ENCODE measurements at places on chromosomes 2 and 18. TPM values are rescaled to one million over a fixed set of nuclear protein-coding genes. Genes with fewer than 3 reads are reported as not detected.

DNA sequence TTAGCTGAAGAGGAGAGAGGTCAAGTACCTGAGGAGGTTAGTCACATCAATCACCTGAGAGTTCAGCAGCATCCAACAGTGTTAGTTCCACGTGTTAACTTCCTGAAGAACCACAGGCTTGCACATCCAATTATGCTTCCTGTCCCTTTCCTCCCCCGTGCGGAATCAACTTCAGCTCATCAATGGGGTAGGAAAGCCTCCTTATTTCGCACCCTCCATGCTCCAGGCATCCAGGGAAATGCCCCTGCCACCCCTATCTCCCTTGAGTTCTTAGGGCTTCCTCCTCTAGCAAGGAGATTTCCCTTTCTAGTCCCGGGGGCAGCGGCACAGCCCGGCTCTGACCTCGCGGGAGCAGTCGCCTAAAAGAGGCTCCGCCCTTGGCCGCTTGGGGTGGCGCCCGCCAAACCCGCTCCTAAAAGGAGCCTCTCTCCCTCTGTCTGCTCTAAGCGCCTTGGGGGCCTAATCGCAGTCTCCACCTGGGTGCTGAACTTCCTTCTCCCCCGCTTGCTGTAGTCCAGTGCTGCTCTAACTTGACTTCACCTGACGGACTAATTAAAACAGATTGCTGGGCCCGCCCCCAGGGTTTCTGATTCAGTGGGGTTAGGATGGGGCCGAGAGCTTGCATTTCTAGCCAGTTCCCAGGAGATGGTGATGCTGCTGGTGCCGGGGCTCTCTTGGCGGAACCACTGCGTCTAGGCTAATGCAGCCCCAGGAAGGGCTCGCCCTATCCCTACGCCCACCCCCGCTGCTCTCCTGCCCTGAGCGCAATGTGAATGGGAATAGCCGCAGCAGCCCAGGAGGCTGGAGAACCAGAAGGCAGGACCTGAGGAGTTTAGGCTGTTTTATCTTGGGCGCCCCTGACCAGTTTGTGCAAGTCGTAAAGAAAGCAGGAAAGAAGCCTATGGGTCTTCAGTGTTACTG is 3.4 kb upstream of the TET3 start:
- peaks cover 51% of the 10 kb centered on the region for H3K4me1 ChIP-seq
- peak overlapping the region; percentile 9 for H3K4me3 ChIP-seq
- H3K36me3 ChIP-seq, result no peaks in the 10 kb centered on the region
- no peak for DNase-seq
- H3K27me3 ChIP-seq, result no peaks in the 10 kb centered on the region

- H3K4me3 ChIP-seq, result no peak overlapping the region
- no peak for DNase-seq
- no peaks in the 10 kb centered on the region for H3K4me1 ChIP-seq
- no peaks in the 10 kb centered on the region for H3K27me3 ChIP-seq
Observed at GRCh38 chr2:29700560-29700959, 220.8 kb downstream of the ALK start.

- no peaks in the 10 kb centered on the region for H3K27me3 ChIP-seq
- no peak for DNase-seq
- H3K4me3 ChIP-seq, result no peak overlapping the region
- H3K36me3 ChIP-seq, result no peaks in the 10 kb centered on the region
Observed at GRCh38 chr18:59249199-59249774, 24.0 kb downstream of the RAX start.

DNA sequence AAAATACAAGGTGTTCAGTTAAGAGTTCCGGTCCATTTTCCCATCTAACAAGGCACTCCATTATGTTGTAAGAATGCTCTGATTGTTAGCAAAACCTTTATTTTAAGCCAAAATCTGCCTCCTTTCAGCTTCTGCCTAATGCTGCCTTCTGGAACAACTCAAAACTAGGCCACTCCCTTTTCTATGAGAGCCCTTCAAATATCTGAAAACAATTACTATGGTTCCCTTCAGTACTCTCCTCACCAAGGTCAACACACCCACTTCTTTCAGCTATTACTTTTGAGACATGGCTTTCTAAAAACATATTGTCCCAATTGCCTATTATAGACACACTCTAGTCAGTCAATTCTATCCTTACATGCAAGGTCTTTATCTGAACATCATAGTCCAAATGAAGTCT is 429.4 kb downstream of the ERBB4 start:
- no peak for DNase-seq
- H3K27ac ChIP-seq, result no peak overlapping the region
- H3K4me3 ChIP-seq, result no peak overlapping the region

DNA sequence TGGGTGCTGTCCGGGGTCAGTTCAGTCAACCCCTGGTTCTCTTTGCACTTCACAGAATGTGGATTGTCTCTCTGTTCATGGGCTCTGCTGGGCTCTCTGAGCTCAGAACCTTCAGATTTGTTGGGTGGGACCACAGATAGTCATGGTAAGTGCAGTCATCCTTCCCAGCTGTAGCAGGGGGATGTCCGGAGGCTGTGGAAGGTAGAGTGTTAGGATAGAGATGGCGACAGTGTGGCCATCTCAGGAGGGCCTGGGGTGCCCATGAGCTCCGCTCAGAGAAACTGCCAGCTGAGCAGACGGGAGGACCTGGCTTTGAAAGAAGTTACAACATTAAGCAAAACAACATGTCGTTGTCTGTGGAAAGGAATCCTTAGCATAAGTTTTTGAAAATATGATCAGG is 149.8 kb downstream of the FAM210A start:
- H3K27me3 ChIP-seq, result no peaks in the 10 kb centered on the region
- no peaks in the 10 kb centered on the region for H3K36me3 ChIP-seq
- H3K4me1 ChIP-seq, result peaks cover 25% of the 10 kb centered on the region

DNA sequence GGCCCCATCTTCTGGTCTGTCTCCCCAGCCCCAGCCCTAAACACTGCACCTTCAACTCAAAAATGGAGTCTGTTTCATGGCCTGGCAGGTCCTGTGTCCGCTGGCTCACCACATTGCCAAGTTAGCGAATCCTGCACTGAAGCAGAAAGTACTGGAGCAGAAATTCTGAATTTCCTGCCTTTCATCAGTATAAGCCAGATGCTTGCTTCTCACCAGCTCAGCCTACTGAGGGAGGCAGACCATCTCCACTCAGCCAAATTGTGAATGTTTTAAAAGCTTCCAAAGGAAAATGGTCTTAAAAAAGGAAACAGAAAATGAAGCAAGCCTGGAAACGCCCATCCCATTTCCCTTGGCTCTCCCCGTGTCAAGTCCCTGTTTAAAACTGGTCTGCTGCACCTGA is 157.8 kb downstream of the C1D start:
- H3K4me3 ChIP-seq, result no peak overlapping the region
- H3K27ac ChIP-seq, result no peak overlapping the region
- DNase-seq, result no peak
- no peaks in the 10 kb centered on the region for H3K36me3 ChIP-seq
- no peaks in the 10 kb centered on the region for H3K27me3 ChIP-seq

- peaks cover 13% of the 10 kb centered on the region for H3K27me3 ChIP-seq
- no peak for DNase-seq
- H3K36me3 ChIP-seq, result no peaks in the 10 kb centered on the region
- H3K4me3 ChIP-seq, result no peak overlapping the region
Observed at GRCh38 chr2:161417438-161418274, 1.6 kb downstream of the TBR1 start.

- no peak overlapping the region for H3K4me3 ChIP-seq
- no peak overlapping the region for H3K27ac ChIP-seq
- H3K27me3 ChIP-seq, result no peaks in the 10 kb centered on the region
- no peak for DNase-seq
- H3K4me1 ChIP-seq, result no peaks in the 10 kb centered on the region
- H3K36me3 ChIP-seq, result no peaks in the 10 kb centered on the region
Observed at GRCh38 chr2:124079045-124079444, 54.0 kb downstream of the CNTNAP5 start.

DNA sequence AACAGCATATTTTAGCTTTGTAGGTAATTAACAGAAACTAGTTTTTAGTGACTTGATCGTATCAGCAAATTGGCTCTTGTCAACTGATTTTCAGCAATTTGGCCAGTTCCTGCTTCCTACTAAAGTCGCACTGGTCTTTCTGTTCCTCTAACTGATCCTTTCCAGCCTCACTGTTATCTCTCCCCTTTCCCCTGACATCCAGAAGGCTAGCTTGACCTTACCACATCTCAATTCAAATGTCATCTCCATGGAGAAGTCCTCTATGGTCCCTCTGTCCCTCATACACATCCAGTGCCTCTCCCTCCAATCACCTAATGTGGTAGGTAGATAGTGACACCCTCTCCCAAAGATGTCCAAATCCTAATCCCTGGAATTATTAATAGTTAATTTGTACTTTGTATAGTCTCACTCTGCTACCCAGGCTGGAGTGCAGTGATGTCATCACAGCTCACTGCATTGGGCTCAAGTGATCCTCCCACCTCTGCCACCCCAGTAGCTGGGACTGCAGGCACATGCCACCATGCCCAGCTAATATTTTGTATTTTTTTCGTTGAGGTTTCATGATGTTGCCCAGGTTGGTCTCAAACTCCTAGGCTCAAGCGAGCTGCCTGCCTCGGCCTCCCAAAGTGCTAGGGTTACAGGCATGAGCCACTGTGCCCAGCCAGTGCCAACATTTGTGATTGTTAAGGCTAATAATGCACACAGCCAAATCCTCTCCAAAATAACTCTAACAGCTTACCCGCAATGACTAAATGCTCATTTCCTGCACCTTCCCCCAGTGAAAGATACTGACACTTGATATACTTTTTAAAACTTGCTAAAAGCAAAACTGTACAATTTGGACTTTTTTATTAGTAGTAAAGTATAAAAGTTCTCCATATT is 16.9 kb downstream of the PSTPIP2 start:
- no peaks in the 10 kb centered on the region for H3K4me1 ChIP-seq
- no peaks in the 10 kb centered on the region for H3K27me3 ChIP-seq
- no peak overlapping the region for H3K27ac ChIP-seq
- H3K4me3 ChIP-seq, result no peak overlapping the region

- DNase-seq, result no peak
- H3K27me3 ChIP-seq, result no peaks in the 10 kb centered on the region
- no peaks in the 10 kb centered on the region for H3K4me1 ChIP-seq
- H3K36me3 ChIP-seq, result no peaks in the 10 kb centered on the region
Observed at GRCh38 chr2:228065686-228066085, 115.8 kb downstream of the SPHKAP start.

DNA sequence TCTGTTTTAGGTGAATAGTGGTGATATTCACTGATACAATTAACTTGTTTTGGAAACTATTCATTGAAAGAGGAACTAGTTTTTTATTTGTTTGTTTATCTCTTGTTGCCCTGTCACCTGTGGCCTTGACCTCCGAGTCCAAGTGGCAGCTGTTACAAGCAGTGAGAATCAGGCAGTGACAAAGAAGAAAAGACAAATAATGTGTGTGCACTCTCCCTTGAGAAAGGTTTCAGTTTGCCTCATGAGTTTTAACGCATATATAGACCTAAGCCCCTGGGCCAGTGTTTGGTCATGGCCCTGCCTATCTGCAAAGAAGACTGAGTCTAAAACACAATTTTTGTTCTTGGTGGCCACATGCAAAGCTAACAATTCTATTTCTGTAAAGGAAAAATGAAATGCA is 15.3 kb downstream of the KYNU start:
- no peak overlapping the region for H3K4me3 ChIP-seq
- no peaks in the 10 kb centered on the region for H3K27me3 ChIP-seq
- DNase-seq, result no peak
- H3K4me1 ChIP-seq, result no peaks in the 10 kb centered on the region
- H3K27ac ChIP-seq, result no peak overlapping the region
- H3K36me3 ChIP-seq, result no peaks in the 10 kb centered on the region

- H3K4me3 ChIP-seq, result no peak overlapping the region
- H3K27ac ChIP-seq, result no peak overlapping the region
- H3K36me3 ChIP-seq, result no peaks in the 10 kb centered on the region
- H3K4me1 ChIP-seq, result no peaks in the 10 kb centered on the region
Observed at GRCh38 chr18:54612237-54612636, 21.2 kb downstream of the DYNAP start.

DNA sequence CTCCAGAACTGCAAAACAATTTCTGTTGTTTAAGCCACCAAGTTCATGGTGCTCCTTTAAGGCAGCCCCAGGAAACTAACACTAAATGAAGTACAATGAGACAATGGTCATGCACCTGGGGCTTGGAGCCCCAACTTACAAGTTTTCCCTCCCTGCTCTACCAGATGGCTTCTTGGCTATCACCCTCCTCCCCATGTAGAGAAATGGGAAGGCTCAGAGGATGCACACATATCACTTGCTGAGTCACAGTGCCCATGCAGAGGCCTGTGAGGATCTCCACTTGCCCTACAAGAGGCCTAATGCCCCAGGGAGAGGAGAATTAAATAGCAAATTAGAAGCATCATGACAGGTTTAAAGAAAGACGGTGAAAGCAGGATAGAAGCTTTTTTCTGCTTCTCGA is 270.9 kb downstream of the TTC32 start:
- no peaks in the 10 kb centered on the region for H3K36me3 ChIP-seq
- no peak overlapping the region for H3K4me3 ChIP-seq
- DNase-seq, result peak; percentile 62
- H3K27me3 ChIP-seq, result no peaks in the 10 kb centered on the region
- H3K27ac ChIP-seq, result no peak overlapping the region

DNA sequence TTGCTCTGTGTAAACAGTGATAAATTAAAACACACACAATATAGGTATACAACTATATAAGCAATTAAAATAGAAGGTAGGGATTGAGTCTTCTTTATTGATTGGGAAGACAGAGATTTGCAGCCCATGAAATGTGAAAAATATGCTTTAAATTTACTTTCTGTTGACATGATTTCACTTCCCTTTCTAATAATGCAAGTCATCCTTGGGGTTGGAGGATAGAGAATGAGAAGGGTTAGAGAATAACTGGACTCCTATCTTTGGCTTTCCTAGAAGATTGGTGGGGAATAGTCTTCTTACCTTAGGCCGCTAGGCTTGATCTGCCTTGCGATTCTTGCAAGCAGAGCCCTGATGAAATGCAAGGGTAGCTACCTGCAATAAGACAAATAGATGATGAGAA is 339.8 kb downstream of the NYAP2 start:
- no peaks in the 10 kb centered on the region for H3K36me3 ChIP-seq
- peaks cover 22% of the 10 kb centered on the region for H3K4me1 ChIP-seq
- no peak for DNase-seq
- H3K27ac ChIP-seq, result no peak overlapping the region
- H3K4me3 ChIP-seq, result no peak overlapping the region
- no peaks in the 10 kb centered on the region for H3K27me3 ChIP-seq

DNA sequence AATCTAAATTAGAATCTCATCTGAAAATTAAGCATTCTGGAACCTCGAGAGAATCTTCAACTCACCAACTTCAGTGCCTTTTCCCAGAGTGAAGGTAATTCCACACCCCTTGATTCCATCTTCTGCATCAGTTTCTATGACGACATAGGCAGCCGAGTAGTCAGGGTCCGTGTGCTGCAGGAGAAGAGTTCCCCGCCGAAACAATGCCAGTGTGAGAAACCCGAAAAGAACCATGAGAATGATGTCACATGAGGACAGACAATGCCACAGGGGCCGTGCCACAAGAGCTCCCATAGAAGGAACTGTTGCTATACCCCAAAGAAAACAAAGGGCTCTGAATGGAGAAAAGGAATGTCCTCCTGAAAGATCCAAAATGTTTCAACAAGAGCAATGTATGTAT is 6.0 kb downstream of the ENOSF1 start:
- DNase-seq, result no peak
- H3K36me3 ChIP-seq, result peaks cover 9% of the 10 kb centered on the region
- no peak overlapping the region for H3K27ac ChIP-seq
- no peaks in the 10 kb centered on the region for H3K27me3 ChIP-seq

GRCh38 chr2:12155303-12156051 is 409.0 kb downstream of the LPIN1 start:
- no peak overlapping the region for H3K4me3 ChIP-seq
- peak; percentile 85 for DNase-seq
- no peaks in the 10 kb centered on the region for H3K27me3 ChIP-seq
- peaks cover 13% of the 10 kb centered on the region for H3K4me1 ChIP-seq

GRCh38 chr2:190875891-190876290 is 4.7 kb upstream of the GLS start:
- H3K36me3 ChIP-seq, result no peaks in the 10 kb centered on the region
- no peak for DNase-seq
- H3K27ac ChIP-seq, result no peak overlapping the region
- no peaks in the 10 kb centered on the region for H3K27me3 ChIP-seq
- H3K4me1 ChIP-seq, result no peaks in the 10 kb centered on the region

DHRS9 gene
- total RNA-seq, result not detected

NT5C1B gene
- total RNA-seq, result not detected

KCNG2 gene
- not detected for total RNA-seq

Measured in vagina (tissue), 2 donors.